ENCODE measurements at places on chromosomes 3 and 15.
A peak's percentile ranks its signal among the peaks of the same experiment; 100 is the strongest.

GRCh38 chr3:55974421-55975165, 487.5 kb upstream of the WNT5A start:
- peak; percentile 69 for DNase-seq

GRCh38 chr3:43676441-43676840, 14.3 kb upstream of the ABHD5 start:
- DNase-seq = no peak

- no peak for DNase-seq
Observed at GRCh38 chr3:69764121-69764741, 25.0 kb downstream of the MITF start.

DNA sequence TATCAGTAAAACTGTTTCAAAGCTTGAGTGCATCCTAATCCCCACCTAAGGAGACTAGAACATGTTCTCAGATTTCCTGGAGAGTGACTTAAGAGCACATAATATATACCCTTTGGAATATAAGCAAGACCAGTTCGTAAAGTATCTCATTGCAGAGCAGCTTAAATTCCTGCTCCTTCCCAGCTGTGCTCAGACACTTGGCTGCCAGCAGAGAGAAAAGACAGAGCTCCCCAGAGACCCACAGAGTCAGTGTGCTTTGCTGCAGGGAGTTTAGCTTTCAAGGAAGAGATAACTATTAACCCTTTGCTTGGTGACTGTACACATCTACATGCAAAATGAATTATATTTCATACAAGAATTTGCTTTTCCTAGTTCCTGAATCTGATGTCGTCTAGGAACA, 338.1 kb upstream of the ARHGEF26 start:
- DNase-seq = peak; percentile 84

- DNase-seq = no peak
Observed at GRCh38 chr3:101521211-101521701, 8.2 kb upstream of the SENP7 start.

GRCh38 chr3:195076981-195077610, 193.9 kb downstream of the XXYLT1 start:
- DNase-seq = no peak

DNA sequence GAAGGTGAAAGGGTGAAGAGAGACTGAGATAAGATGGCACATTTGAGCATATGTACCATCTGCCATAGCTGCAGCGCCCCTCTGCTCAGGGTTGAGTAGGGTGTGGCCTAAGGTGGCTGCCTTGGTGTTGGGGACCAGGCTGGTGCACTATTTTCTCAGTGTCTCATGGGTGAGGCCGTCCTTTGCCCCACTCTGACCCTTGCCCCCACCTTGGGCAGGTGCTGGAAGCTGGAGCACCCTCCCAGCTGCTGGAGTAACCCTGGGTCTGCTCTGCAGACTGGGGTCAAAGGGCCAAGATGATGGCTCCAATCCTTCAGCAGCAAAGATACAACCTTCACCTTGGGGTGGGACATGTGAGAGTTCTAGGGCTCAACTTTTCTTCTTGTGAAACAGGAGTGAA, 69.2 kb downstream of the DAPK2 start:
- no peak for DNase-seq

DNA sequence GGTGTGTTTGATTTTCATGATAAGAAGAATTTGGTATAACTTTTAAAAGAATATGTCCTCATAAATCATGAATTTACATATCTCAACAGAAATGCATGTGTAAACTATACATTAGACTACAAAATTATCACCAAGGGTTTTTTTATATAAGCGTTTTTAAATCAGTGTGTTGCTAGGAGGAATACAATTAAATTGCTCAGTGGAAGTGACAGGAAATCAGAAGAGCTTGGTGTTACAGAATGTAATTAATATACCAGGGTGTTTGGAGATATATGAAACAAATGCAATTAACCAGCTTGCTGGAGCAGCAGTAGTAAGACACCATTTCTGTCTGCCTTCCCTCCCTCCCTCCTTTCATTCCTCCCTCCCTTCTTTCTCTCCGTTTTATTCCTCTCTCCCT, 2.4 kb downstream of the ROBO2 start:
- DNase-seq = no peak

GRCh38 chr3:165799026-165799425, 38.2 kb downstream of the BCHE start:
- DNase-seq = no peak

DNA sequence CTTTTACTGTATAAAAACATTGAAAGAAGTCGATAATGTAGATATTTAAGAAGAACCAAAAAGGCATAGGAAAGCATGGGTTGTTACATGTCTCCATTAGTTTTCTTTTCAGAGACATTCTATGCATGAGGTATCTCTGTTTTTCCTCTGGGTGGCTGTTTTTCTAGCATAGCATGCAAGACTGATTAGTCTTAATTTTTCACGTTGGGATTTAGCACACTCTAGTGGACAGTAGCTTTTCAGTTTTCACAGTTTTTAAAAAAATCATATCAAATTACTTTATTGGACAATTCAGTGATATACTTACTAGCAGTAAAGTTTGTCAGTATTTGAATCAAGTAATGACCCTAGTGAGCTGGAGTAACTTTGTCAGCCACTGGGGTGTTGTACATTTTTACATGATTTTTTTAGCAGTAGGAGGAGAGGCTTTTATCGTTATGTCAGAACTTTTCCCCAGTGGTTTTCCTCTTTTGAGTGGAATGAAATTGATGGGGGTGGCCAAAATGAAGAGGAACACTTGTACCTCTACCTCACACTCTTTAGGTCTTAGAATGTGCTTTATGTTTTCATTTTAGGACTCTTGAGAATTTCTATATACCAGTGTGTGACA, 57.2 kb downstream of the SEC22A start:
- peak; percentile 78 for DNase-seq

GRCh38 chr15:68801572-68802148, 19.0 kb downstream of the ANP32A start:
- no peak for DNase-seq

DNA sequence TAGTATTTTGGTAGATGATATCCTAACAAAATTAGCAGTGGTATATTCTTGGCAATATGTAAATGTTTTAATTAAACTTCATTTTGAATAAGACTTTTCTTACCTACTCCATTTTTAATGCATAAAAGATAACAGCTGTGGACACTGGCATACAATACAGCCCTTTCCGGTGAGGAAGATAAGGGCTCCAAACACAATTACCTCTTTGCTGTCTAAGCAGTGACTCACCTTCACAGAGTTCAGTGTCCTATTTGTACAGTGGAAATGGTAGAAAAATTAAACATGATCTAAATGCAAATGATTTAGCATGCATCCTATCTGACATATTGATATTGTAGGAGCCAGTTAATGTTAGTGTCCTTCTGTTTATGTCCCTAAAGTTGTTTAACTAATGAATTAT, 969.4 kb downstream of the PLOD2 start:
- DNase-seq = no peak

- DNase-seq = peak; percentile 50
Observed at GRCh38 chr3:16828815-16829214, 55.9 kb upstream of the PLCL2 start.

- no peak for DNase-seq
Observed at GRCh38 chr15:72372361-72372760, 3.5 kb downstream of the HEXA start.

DNA sequence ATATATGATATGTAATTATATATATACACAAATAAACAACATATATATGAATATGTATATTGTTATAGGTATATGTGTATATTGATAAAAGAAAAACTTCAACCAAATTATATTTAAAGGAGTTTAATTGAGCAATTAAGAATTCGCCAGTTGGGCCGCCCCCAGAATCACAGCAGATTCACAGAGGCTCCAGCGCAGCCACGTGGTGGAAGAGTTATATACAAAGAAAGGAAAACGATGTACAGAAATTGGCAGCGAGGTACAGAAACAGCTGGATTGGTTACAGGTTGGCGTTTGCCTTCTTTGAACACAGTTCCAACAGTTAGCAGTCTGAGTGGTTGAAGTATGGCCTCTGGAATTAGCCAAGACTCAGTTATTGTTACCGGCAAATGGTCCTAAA, 137.3 kb upstream of the SLC24A5 start:
- DNase-seq = no peak

DNA sequence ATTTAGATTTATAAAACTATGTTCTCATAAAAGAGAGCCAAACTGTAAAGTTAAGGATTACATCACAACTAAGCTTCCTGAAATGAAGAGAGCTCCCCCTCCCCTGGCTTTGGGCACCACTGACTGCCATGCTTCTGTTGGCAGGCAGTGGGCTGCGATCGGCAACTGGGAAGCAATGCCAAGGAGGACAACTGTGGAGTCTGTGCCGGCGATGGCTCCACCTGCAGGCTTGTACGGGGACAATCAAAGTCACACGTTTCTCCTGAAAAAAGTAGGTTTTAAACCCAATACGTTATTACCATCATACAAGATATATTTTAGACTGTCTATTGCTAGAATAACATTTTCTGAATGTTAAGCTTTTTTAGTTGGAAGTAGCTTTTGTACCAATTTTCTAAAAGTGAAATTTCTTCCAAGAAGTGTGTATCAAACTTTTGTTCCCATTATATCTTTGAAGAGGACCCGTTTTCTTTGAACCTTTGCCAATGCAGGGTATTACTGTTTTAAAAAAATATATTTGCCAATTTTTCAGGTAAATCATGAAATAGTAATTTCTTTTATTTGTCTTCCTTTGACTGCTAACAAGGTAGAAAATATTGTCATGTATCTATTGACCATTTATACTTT, 184.1 kb downstream of the ADAMTSL3 start:
- DNase-seq = peak; percentile 27

DNA sequence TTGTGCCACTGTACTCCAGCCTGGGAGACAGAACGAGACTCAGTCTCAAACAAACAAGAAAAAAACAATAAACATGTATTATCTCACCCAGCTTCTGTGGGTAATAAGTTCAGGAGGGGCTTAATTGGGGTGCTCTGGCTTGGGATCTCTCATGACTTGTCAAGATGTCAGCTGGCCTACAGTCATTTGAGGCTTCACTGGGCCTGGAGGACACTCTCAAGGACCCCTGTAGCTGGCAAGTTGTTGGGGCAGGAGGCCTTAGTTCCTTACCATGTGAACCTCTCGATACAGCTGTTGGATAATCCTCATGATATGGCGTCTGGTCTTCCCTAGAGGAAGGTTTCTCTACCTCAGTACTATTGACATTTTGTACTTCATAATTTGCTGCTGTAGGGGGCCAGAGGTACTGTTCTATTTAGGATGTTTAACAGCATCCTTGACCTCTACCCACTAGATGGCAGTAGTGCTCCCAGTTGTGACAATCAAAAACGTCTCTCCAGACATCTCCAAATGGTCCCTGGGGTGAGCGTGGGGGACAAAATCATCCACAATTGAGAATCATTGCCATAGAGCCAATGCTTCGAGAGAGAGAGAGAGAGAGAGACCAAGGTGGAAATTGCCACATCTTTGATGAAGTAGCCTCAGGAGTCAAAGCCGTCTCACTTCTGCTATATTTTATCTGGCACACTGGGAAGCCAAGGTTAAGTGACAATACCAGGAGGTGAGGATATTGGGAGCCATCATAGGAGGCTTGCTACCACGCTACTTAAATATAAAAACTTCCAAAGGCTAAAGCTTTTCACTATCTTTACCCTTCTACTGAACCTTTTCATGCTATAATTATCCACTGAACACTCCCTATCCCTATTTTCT, 23.9 kb upstream of the SLTM start:
- peak; percentile 39 for DNase-seq

Measured in stomach (tissue), 19 donors.